ENCODE measurements at places on chromosomes 2 and 18.

GRCh38 chr2:216030216-216030615 is 16.9 kb upstream of the MREG start:
- H3K4me1 ChIP-seq, result peaks cover 36% of the 10 kb centered on the region
- peaks cover 18% of the 10 kb centered on the region for H3K36me3 ChIP-seq
- no peak for DNase-seq
- no peak overlapping the region for H3K4me3 ChIP-seq
- H3K27me3 ChIP-seq, result no peaks in the 10 kb centered on the region

GRCh38 chr2:220373878-220374277 is 746.4 kb downstream of the SLC4A3 start:
- no peak for DNase-seq
- no peaks in the 10 kb centered on the region for H3K36me3 ChIP-seq
- H3K4me3 ChIP-seq, result no peak overlapping the region
- H3K27me3 ChIP-seq, result no peaks in the 10 kb centered on the region

DNA sequence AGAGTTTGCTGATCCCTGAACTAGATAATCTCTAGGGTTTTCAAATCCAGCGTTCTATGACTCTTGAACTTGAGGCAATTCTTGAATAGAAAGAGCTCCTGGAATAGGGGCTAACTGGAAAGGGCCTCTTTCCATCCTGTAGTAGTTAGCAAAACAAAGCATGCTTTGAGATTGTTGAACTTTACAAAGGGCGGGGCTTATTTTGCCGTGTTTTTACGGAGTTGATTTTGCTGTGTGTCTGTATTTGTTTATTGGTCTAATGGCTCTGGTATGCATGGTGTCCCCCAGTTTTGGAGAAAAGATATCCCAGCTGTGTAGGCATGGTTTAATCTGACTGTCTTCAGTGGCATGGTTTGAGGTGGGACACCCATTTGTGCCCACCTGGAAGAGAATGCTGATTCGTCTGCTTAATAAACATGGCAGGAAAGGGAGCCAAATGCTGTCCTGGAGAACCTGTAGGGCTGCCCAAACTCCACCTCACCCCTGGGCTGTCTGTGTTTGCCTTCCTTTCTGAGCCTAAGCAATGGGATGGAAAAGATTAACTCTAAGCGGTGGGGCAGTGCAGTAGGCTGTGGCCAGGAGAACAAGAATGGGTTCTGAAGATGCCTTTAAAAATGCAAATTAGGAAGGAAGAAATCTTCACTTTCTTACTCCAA is 74.1 kb upstream of the FOSL2 start:
- no peak for DNase-seq
- H3K27ac ChIP-seq, result no peak overlapping the region
- H3K4me3 ChIP-seq, result no peak overlapping the region
- no peaks in the 10 kb centered on the region for H3K4me1 ChIP-seq
- H3K36me3 ChIP-seq, result no peaks in the 10 kb centered on the region

DNA sequence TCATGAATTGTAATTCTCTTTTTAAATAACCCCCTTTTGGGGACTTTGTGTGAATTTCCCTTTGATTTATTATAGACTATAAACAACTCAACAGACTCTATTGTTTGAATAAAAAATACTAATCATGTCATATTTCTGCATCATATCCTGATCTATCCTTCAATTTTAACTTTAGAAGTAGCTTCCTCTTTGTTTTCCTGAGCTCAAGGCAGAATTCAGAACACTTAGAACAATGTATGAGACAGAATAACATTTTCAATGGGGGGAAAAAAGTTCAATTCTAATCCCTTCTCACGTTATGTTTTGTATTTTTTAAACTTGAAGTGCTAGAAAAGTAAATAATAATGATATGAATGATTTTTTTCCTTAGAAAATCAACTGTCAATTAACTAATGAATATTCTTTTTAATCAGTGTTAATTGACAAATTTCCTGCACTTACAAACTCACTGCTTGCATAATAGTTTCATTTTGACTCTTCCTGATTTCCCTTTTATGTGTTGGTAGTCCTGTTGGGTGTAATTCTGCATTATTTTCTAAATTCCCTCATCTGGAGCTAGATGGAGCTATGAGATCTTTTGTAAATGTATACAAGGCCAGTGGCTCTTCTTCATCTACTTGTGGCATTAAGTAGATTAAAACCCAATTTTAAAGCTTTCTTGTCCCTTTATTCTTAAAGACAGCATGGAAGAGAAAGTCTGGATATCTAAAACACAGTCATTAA is 326.1 kb downstream of the PARD3B start:
- no peak for DNase-seq
- peaks cover 35% of the 10 kb centered on the region for H3K4me1 ChIP-seq
- no peak overlapping the region for H3K27ac ChIP-seq
- peaks cover 27% of the 10 kb centered on the region for H3K36me3 ChIP-seq
- no peak overlapping the region for H3K4me3 ChIP-seq
- H3K27me3 ChIP-seq, result peaks cover 25% of the 10 kb centered on the region

DNA sequence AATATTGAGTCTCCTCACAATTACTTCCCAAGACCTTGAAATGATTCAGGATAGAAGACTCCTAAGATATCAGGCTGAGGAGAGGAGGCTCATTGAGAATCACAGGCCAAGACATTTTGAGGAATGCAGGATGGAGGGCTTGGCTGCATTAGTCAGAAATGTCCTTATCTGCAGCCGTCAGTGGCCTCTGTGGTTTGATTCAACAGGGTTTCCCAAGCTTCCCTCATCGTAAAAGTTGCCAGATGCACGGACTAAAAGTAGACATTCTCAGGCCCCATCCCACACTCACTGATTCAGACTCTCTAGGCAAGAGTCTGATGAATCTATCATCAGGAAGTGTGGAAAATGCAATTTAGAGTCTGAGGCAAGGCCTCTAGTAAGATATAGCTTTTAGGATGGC is 34.0 kb upstream of the TMEM178A start:
- H3K27ac ChIP-seq, result no peak overlapping the region
- DNase-seq, result no peak
- H3K27me3 ChIP-seq, result peaks cover 7% of the 10 kb centered on the region
- no peaks in the 10 kb centered on the region for H3K36me3 ChIP-seq
- no peaks in the 10 kb centered on the region for H3K4me1 ChIP-seq
- H3K4me3 ChIP-seq, result no peak overlapping the region
